Psoas muscle (tissue), 8 donors: ENCODE measurements at places on chromosomes 3 and 15. TPM values are rescaled to one million over a fixed set of nuclear protein-coding genes. Genes with fewer than 3 reads are reported as not detected.
A peak's percentile ranks its signal among the peaks of the same experiment; 100 is the strongest.

DNA sequence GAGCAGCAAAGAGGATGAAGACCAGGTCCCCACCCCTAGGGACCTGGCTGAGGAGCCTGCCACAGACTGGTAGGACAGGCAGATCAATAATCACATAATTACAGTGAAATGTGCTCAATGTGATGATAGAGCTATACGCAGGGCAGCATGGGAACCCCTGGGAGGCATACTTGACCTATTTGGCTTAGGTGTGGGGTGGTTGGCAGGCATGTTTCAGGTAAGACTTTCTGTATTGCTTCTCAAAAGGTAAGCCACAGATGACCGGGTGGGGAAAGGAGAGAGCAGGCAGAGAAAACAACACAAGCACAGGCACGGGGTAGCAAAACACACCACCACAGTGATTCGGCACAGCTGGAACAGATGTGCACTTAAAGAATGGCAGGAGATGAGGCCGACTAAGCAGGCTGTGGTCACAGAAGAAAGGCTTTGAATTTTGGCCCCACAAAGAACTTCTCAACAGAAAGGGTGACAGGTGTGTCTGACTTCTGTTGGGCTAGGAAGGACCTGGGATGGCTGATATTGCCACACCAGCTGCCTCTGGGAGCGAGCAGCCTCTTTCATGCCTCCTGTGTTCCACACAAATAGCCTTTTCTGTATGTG is 64.1 kb downstream of the ABCC5 start:
- H3K4me1 ChIP-seq = no peaks in the 10 kb centered on the region
- H3K27me3 ChIP-seq = no peaks in the 10 kb centered on the region
- no peak overlapping the region for H3K27ac ChIP-seq
- no peak for DNase-seq
- no peak overlapping the region for H3K4me3 ChIP-seq

DNA sequence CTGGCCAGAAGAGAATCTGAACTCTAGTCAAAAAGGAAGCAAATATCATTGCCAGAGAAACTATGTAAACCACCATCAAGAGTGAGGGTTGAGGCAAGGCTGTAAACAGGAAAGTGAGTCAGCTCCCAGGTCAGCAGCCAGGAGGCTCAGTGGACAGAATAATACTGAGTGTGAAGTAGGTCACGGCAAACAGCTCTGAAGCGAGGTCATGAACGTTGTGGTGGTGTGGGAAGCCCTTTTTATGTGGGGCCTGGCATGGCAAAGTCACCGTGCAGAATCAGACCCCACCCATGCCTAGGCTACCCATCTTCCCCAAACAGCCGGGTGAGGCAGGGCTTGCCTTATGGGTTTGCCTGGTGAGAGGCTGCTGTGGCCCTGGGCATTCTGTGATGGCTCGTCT is 43.9 kb downstream of the THBS1 start:
- peak overlapping the region; percentile 75 for H3K27ac ChIP-seq
- H3K27me3 ChIP-seq = no peaks in the 10 kb centered on the region
- H3K4me3 ChIP-seq = no peak overlapping the region
- no peaks in the 10 kb centered on the region for H3K36me3 ChIP-seq
- DNase-seq = peak; percentile 68

ADGRG7 gene
- polyA plus RNA-seq = not detected

DNA sequence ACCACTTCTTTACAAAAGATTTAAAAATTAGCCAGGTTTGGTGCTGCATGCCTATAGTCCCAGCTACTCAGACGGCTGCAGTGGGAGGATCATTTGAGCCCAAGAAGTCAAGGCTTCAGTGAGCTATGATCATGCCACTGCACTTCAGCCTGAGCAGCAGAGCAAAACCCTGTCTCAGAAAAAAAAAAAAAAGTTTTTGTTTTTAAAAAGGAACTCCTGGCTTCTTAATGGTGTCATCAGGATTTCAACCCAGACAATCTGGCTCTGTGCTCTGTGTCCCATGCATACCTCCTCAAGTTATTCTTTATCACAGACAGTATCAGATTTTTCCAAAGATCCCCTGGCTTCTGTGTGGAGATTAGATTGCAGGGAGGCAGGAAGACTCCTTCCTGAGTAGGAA is 64.2 kb upstream of the IL12A start:
- no peaks in the 10 kb centered on the region for H3K4me1 ChIP-seq
- H3K4me3 ChIP-seq = no peak overlapping the region
- DNase-seq = no peak

SNRPA1 gene
- 126 TPM for polyA plus RNA-seq

- no peaks in the 10 kb centered on the region for H3K27me3 ChIP-seq
- H3K36me3 ChIP-seq = no peaks in the 10 kb centered on the region
- H3K27ac ChIP-seq = no peak overlapping the region
- DNase-seq = no peak
- H3K4me3 ChIP-seq = no peak overlapping the region
These were observed 274.2 kb downstream of the XXYLT1 start for GRCh38 chr3:194996746-194997145.

DNA sequence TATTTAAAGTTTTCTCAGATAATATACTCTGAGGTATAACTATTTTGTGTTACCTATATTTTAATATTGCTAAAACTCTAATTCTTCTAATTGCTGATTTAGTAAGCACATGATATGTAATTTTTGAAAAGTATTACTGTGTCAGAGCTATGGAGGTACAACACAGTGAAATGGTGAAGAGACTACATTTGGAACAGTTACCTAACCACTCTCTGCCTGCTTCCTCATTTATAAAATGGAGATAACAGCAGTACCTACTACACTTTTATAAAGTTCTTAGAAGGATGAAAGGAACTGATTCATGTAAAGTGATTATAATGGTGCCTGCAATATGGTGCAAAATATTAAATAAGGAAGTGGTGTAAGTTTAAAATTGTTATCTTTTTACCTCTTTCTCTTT is 16.3 kb upstream of the NEK10 start:
- DNase-seq = no peak
- H3K4me1 ChIP-seq = no peaks in the 10 kb centered on the region
- no peaks in the 10 kb centered on the region for H3K27me3 ChIP-seq
- no peak overlapping the region for H3K4me3 ChIP-seq

- no peak overlapping the region for H3K4me3 ChIP-seq
- no peak overlapping the region for H3K27ac ChIP-seq
- DNase-seq = no peak
These were observed 63.3 kb upstream of the LRRC3B start for GRCh38 chr3:26559227-26559626.

CPEB1 gene
- polyA plus RNA-seq = 0.31 TPM

DNA sequence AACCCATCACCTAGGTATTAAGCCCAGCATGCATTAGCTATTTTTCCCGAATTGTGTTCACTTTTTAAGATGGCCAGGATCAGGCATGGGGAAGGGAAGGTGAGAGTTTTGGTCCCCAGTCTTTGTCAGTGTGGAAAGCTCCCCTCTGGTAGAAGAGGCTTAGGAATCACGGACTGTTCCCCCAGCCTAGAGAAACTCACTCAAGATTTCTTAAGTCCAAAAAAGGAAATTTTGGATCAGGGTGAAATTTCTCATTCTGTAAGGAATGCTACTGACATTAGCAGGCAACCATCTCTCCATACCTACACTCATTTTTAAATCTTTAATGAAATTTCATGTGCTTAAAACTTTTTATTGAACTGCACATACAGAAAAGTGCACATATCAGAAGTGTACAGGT is 70.3 kb upstream of the GALNT15 start:
- no peaks in the 10 kb centered on the region for H3K27me3 ChIP-seq
- H3K27ac ChIP-seq = no peak overlapping the region
- H3K4me3 ChIP-seq = no peak overlapping the region
- DNase-seq = no peak
- H3K36me3 ChIP-seq = no peaks in the 10 kb centered on the region

PIERCE2 gene
- polyA plus RNA-seq = 8.7 TPM

DNA sequence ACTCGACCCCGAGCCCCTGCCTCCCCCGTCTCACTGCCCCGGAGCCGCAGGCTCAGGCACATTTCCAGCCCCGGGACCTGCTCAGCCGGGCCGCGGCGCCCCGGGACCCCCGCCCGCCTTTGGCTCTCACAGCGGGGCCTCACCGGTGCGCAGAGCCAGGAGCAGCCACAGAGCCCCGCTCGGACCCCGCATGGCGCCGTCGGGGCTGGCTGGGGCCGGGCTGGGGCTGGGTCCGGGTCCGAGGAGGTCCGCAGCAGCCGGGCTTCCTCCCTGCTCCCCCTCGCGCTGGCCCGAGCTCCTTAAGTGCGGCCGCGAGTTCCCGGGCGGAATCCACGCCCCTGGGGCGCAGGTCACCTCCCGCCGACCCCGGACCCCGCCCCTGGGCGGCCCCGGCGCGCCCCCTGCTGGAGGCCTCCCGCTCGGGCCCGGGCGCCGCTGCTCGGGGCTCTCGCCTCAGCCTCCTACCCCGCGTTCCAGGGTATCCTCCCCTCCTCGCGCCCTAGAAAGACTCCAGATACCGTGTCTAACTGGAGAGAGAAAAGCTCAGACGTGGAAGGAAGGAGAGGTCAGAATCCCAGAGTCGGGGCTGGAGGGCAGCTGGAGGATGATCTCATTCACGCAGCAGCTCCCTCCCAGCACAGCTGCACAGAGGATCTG is at the start of gene MELTF:
Gene MELTF, minus strand, starts transcription at position 307 of the 657 bp plus-strand sequence. Its CDS starts 115 bp downstream, at position 192.
- H3K4me1 ChIP-seq = peaks cover 9% of the 10 kb centered on the region
- no peak within 1 kb of the TSS for H3K27ac ChIP-seq
- H3K36me3 ChIP-seq = no peaks in the 10 kb centered on the region
- peak; percentile 67 for DNase-seq
- peaks cover 28% of the 10 kb centered on the region for H3K27me3 ChIP-seq

DNA sequence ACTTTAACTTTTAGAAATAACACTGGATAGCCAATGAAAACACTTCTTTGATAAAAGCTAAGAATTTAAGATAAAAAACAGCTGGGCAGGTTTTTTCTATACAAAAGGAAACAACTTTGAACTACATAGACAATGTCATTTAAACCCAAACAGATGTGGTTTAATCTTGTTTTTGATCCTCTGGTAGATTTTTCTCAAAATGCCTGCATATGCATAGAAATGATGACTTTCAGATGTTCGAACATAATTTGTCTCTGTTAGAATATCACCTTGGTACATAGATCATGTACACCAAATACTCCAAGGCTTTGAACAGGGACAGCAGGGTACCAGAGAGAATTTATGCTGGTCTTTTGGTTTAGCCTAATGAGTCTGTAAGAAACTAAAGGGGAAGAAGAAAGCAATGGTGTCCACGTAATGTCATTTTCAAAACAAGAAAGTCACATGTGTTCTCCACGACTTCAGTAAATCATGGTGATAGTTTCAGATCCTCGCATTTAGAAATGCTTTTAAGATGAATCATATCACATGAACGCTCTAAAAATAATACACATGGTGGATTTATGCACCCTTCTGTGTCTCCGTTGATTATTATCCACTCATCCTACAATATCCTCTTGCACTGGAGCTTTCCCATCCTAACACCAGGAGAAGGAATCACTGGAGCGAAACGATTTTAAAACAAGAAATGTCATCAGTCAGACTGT is 160.1 kb upstream of the PDZRN3 start:
- no peak for DNase-seq
- H3K4me3 ChIP-seq = no peak overlapping the region
- no peaks in the 10 kb centered on the region for H3K27me3 ChIP-seq

SCG3 gene
- 0.07 TPM for polyA plus RNA-seq

DNA sequence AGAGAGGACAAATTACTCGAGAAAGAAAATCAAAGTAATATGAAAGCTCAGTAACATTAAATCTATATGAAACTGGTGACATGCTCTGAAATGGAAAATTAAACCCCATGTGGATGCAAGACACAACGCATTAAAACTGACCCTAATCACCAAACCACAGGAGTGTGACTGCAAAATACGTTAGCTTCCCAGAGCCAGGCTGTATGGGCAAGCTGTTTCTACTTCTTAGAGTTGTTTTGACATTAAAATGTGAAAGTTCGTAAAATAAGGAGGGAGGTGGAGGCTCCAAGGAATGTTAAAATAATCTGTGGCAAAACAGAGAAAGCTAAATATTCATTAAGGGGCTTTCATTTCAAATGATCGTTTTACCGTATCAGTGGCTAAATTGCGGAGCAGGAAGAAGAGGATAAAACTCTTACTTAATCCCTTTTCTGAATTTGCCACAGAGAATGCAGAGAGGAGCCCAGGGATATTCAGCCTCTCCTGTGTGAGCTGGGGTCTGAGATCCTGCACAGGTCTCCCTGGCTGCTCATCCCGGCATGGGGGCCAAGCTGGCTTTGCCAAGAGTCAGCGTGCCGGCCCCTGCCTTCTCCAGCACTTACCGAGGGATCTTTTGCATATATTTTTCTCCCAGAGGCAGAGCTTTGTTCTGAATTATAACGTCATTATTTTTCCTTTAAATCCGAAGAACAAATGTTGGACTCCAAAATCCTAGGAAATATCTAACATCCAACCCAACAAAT is 239.8 kb upstream of the THBS1 start:
- H3K4me1 ChIP-seq = no peaks in the 10 kb centered on the region
- H3K36me3 ChIP-seq = no peaks in the 10 kb centered on the region
- no peaks in the 10 kb centered on the region for H3K27me3 ChIP-seq

SLC24A5 gene
- not detected for polyA plus RNA-seq

DNA sequence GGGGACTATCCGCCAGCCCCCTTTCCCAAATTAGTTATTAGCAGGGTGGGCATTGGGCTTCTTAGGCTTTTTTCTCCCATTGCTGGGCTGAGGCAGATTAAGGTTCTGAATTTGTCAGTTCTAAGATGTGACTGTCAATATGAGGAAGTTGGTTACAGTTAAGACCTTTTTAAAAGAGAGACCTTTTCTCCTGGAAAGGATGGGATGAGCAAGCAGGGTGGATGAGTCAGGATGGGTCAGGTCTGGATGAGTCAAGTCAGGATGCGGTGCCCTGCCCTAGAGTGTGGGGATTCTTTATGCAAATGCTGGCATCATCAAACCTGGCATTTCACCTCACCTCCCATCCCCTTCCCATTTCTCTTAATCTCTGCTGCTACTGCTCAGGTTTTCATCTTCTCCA is 1.9 kb downstream of the AEN start:
- DNase-seq = no peak
- peak overlapping the region; percentile 92 for H3K27ac ChIP-seq
- H3K4me3 ChIP-seq = peak overlapping the region; percentile 74

GRCh38 chr3:47536221-47536891 is 22.8 kb upstream of the ELP6 start:
- no peak for DNase-seq
- no peaks in the 10 kb centered on the region for H3K36me3 ChIP-seq
- H3K4me3 ChIP-seq = no peak overlapping the region
- no peak overlapping the region for H3K27ac ChIP-seq
- H3K4me1 ChIP-seq = no peaks in the 10 kb centered on the region

- no peak overlapping the region for H3K27ac ChIP-seq
- H3K27me3 ChIP-seq = no peaks in the 10 kb centered on the region
- H3K36me3 ChIP-seq = no peaks in the 10 kb centered on the region
- H3K4me1 ChIP-seq = no peaks in the 10 kb centered on the region
These were observed 234.6 kb downstream of the NAALADL2 start for GRCh38 chr3:175093748-175094147.

GRCh38 chr15:100484443-100484842 is 44.3 kb downstream of the CERS3 start:
- no peaks in the 10 kb centered on the region for H3K4me1 ChIP-seq
- no peak overlapping the region for H3K4me3 ChIP-seq
- no peaks in the 10 kb centered on the region for H3K36me3 ChIP-seq
- no peaks in the 10 kb centered on the region for H3K27me3 ChIP-seq
- DNase-seq = no peak

CTXN2 gene
- not detected for polyA plus RNA-seq

PLSCR5 gene
- not detected for polyA plus RNA-seq

GRCh38 chr15:80492874-80493273 is 88.7 kb downstream of the ARNT2 start:
- no peaks in the 10 kb centered on the region for H3K27me3 ChIP-seq
- no peak overlapping the region for H3K27ac ChIP-seq
- no peak overlapping the region for H3K4me3 ChIP-seq
- no peaks in the 10 kb centered on the region for H3K36me3 ChIP-seq
- no peaks in the 10 kb centered on the region for H3K4me1 ChIP-seq

ARNT2 gene
- 0.09 TPM for polyA plus RNA-seq
